ENCODE measurements at places on chromosomes 2 and 18.

GRCh38 chr2:177338177-177338721, 54.3 kb upstream of the AGPS start:
- peak; percentile 67 for DNase-seq

DNA sequence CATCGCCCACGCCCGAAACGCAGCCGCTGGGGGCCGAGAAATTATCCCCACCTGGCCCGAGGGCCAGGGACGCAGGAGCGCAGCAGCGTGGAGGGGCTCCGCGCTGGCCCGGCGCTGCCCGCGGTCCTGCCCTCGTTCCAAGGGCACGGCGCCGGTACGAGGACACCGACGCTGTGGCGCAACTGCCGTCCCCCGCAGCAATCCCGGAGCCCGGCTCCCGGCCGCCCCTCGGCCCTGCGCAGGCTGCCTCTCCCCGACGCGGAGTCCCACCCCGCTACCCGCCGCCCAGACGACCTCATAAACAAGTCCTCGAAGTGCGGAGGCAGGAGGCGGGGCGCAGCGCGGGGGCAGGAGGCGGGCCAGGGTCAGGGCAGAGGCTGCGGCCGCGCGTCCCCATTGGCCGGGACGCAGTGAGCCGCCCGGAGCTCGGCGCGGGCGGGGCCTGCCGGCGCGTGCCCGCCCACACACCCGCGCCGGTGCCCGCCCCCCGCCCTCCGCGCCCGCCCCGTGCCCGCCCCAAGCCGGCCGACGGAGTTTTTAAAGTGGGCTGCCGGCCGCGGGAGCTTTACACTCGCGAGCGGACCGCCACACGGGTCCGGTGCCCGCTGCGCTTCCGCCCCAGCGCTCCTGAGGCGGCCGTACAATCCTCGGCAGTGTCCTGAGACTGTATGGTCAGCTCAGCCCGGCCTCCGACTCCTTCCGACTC, at the start of gene EPAS1:
Gene EPAS1 (plus strand): TSS at position 568 of the 706 bp plus-strand sequence. CDS start 505 bp downstream, outside the sequence.
- DNase-seq = peak; percentile 90

- DNase-seq = no peak
Measured at GRCh38 chr18:63894106-63894772, 6.7 kb downstream of the SERPINB2 start.

GRCh38 chr18:48742706-48743475, 204.1 kb downstream of the CTIF start:
- DNase-seq = peak; percentile 95

DNA sequence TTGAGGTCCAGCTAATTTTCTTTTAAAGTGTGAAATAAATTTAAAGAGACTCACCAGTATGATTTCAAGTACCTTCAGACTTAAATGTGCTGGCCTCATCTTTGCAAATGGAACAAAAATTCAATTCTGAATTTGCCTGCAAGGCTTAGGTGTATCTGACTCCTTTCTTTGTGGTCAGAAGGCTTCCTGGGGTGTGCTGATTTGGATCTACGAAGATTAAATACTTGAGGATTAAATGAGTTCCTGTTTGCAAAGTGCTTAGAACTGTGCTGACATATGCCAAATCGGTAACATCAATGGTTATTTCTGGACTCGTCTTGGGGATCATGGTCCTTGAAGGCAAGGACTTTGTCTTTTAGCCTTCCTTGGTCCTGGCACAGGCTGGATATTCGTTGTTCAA, 9.7 kb downstream of the KLHL29 start:
- no peak for DNase-seq

DNA sequence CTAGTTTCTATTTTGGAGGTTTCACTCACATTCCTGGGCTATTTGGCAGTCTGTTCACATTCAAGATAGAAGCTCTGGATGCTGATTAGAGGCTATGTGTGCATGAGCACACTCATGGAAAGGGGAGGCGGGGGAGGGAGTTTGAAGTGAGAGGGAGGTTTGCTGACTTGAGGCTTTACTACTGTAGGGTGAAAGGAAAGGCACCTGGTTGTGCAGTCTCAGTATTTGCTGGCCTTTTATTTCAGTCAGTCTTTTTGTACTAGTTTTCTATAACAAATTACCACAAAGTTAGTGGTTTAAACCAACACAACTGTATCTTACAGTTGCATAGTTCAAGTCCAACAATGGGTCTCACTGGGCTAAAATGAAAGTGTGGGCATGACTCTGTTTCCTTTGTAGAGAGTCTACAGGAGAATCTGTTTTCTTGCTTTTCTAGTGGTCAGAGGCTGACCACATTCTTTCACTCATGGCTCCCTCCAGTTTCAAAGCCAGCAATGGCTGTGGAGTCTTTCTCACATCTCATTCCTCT, 47.7 kb upstream of the NR4A2 start:
- no peak for DNase-seq
